ENCODE measurements at places on chromosomes 13 and 19.

DNA sequence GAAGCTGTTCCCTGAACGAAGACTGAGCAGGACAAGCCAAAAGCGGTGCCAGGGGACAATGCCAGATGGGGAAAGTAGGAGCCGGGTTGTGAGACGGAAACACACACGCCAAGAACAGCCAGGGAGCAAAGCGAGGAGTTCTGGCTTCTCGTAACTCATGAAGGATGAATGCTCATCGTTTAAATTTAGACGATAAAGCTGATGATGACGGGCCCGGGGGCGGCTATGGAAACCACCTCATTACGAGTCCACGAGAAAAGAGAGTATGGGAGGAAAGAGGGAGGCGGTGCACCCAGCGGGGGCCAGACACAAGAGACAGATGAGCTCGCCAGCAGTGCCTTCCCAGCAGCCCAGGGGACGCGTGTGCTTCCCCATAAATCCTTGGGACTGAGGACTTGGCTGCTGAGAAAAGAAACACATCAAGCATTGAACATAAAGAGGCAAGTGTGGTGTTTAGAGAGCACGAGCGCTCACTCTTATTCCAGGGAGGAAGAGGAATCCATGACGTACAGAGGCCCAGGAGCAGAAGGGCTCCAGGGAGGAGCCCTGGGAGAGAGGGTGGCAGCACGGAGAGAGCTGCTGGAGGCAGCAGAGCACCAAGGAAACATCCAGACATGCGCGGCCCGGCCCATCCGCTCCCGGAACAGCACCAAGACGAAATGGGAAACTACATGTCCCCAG, 70.7 kb downstream of the EPS15L1 start:
- DNase-seq: no peak

GRCh38 chr19:30741566-30741965, 369.4 kb downstream of the ZNF536 start:
- DNase-seq: no peak

DNA sequence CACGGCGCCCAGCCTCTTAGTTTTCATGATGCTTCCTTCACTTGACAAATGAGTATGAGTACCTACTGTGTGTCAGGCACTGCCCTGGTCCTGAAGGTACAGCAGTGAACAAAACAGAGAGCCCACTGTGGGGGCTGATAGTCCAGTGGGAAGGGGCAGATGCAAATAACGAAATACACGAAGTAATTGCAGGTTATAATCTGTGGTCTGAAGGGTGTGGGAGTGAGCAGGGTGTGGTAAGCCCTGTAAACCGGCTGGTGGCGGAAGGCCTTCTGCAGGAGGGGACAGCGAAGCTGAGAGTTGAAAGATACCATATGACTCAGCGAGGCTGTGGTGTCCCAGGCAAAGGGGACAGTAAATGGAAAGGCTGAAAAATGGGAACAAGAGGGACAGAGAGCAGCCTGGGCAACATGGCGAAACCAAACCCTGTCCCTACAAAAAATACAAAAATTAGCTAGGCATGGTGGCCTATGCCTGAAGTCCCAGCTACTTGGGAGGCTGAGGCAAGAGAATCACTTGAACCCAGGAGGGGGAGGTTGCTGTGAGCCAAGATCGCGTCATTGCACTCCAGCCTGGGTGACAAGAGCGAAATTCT, 60.5 kb downstream of the MAP4K1 start:
- DNase-seq: peak; percentile 83

DNA sequence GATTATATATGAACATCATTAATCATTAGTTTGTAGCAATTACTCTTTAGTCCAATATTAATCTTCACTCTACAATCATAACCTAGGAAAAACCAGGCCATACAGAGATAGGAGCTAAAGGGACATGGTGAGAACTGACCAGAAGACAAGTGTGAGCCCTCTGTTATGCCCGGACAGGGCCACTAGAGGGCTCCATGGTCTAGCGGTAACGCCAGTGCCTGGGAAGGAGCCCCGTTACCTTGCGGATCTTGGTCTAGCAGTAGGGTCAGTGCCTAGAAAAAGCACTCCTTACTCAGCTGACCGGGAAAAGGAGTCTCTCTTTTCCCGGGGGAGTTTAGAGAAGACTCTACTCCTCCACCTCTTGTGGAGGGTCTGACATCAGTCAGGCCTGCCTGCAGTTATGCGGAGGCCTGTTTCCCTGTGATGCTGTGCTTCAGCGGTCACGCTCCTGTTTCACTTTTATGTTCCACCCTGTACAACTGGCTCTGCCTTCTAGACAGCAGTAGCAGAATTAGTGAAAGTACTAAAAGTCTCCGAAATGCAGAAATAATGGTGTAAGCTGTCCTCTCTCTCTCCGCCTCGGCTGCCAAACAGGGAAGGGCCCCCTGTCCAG, 13.8 kb downstream of the OR7D4 start:
- DNase-seq: peak; percentile 72

DNA sequence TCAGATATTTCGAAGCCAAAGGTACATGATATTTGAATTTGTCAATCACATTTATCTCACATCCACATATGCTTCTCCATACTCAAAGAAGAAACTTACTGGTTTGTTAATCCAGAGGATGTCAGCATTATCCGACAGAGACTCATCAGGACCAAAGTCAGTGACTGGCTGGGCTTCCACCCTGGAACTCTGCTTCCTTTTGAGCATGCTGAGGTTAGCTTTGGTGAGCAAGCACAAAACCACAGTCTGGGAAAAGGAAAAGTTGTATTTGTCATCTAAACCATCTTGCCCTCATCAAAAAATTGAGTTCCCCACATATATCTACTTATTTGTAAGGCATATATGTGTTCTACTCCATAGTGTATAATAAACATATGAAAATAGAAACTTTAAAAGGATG, 17.4 kb downstream of the NALCN start:
- no peak for DNase-seq

Data from activated CD4-positive, alpha-beta memory T cell treated with anti-CD3 and anti-CD28 coated beads, Interleukin-2, amount 10 ng/mL, durations not matched to agents 7 days and 5 days (primary cell).